Activated T-cell treated with anti-CD3 and anti-CD28 coated beads, Interleukin-2, amount 50 U/mL, for 24 hours (primary cell): ENCODE measurements at places on chromosomes 5 and 9.
A peak's percentile ranks its signal among the peaks of the same experiment; 100 is the strongest.

DNA sequence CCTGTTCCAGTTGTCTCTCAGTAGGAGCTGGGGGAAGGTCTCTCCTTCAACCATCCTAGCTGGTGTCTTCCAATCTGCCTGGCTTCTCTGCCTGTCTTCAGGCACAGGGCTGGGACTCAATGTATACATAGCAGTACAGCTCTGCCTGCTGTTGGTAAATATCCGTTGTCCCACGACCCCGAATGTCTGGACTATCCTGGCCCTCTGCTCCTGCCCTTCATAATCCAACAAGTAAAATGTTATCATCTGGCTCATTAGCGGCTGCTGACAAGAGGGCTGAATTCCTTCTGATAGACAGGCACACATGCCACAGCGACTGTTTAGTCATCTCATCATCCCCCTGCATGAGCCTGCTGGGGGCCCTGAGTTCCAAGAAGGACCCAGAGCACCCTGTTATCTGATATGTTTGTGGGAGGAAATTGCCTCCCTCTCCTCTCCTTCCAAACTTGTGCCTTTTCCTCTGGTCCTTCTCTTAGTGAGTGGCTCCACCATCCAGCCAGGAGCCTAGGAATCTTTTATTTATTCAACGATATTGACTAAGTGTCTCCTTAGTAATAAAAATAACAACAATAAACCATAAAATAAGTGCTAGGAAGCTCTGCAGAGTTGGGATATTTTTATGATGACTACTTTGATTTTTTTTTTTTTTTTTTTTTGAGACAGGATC, 29.5 kb upstream of the TGFBR1 start:
- no peak for DNase-seq
- no peaks in the 10 kb centered on the region for H3K36me3 ChIP-seq
- H3K27ac ChIP-seq, result no peak overlapping the region
- H3K4me3 ChIP-seq, result no peak overlapping the region
- no peaks in the 10 kb centered on the region for H3K27me3 ChIP-seq
- H3K4me1 ChIP-seq, result peaks cover 46% of the 10 kb centered on the region

DNA sequence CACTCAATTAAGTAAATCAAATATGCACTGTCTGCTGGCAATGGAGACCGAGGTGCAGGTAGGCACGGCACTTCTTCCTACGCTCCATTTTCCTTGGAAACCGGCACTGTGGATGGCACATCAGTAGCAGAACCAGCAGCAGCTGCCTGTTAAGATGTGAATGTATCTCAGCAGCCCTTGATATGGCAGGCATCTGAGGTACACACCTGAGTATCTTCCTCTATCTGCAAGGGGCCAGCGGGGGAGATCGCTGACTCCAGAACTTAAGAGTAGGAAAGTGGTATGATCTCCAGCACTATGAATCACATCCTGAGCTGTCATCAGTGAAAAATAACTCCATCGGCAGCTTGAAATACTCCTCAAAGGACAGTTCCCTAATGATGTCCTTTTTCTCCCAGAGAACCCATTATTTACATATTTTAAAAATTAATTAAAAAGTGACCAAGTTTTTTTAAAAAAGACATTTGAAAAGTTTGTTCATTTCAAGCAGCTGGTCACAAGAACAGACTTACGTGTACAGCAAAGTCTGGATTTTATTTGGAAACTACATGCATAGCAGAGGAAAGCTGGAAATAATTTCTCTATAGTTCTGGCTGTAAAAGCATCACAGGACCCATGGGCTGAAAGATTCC, 97.1 kb downstream of the ADAMTS12 start:
- no peak overlapping the region for H3K27ac ChIP-seq
- H3K4me1 ChIP-seq, result no peaks in the 10 kb centered on the region
- peaks cover 4% of the 10 kb centered on the region for H3K27me3 ChIP-seq
- H3K4me3 ChIP-seq, result no peak overlapping the region
- no peaks in the 10 kb centered on the region for H3K36me3 ChIP-seq
- no peak for DNase-seq

- H3K4me1 ChIP-seq, result peaks cover 1% of the 10 kb centered on the region
- no peak overlapping the region for H3K27ac ChIP-seq
- H3K27me3 ChIP-seq, result no peaks in the 10 kb centered on the region
Observed at GRCh38 chr5:81505672-81506071, 111.7 kb upstream of the ACOT12 start.

- H3K27me3 ChIP-seq, result no peaks in the 10 kb centered on the region
- no peak overlapping the region for H3K4me3 ChIP-seq
- no peak overlapping the region for H3K27ac ChIP-seq
- DNase-seq, result no peak
- H3K36me3 ChIP-seq, result peaks cover 72% of the 10 kb centered on the region
- H3K4me1 ChIP-seq, result no peaks in the 10 kb centered on the region
Observed at GRCh38 chr5:75584641-75585040, 26.6 kb upstream of the ANKDD1B start.

DNA sequence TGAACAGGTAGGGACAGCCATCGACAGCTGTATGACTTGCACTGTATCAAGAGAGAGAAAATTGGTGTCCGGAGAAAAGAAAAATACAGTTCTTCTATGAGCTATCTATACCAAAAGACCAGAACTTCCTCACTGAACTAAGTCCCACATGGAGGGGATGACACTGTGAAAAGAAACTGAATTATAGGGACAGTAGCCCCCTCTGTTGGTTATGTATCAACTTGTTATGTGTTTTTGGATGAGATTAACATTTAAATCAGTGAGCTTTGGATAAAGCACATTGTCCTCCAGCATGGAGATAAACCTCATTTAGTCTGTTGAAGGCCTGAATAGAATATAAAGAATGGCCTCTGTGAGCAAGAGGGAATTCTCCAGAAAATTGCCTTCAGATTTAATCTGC, 176.6 kb upstream of the SH3GL2 start:
- H3K4me3 ChIP-seq, result no peak overlapping the region
- no peaks in the 10 kb centered on the region for H3K36me3 ChIP-seq
- no peak overlapping the region for H3K27ac ChIP-seq
- H3K4me1 ChIP-seq, result no peaks in the 10 kb centered on the region
- DNase-seq, result no peak

GRCh38 chr9:7579351-7579750, 220.2 kb downstream of the DMAC1 start:
- H3K4me1 ChIP-seq, result no peaks in the 10 kb centered on the region
- no peak overlapping the region for H3K4me3 ChIP-seq
- H3K36me3 ChIP-seq, result no peaks in the 10 kb centered on the region
- H3K27me3 ChIP-seq, result no peaks in the 10 kb centered on the region
- no peak overlapping the region for H3K27ac ChIP-seq
- DNase-seq, result no peak

DNA sequence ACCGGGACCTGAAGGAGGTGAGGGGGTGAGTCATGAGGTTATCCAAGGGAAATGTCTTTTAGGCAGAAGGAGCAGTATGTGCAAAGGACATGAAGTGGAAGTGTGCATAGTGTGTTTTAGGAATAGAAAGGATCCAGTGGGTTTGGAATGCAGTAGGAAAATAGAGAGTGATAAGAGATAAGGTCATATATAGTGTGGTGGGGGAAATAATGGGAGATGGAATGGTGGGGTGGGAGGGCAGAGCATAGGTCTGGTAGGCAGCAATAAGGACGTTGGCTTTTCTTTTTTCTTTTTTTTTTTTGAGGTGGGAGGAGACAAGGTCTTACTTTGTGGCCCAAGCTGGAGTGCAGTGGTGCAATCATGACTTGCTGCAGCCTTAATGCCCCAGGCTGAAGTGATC, 17.8 kb downstream of the SNX24 start:
- H3K36me3 ChIP-seq, result no peaks in the 10 kb centered on the region
- no peak for DNase-seq
- H3K27ac ChIP-seq, result no peak overlapping the region
- H3K4me3 ChIP-seq, result no peak overlapping the region
- H3K4me1 ChIP-seq, result peaks cover 13% of the 10 kb centered on the region

DNA sequence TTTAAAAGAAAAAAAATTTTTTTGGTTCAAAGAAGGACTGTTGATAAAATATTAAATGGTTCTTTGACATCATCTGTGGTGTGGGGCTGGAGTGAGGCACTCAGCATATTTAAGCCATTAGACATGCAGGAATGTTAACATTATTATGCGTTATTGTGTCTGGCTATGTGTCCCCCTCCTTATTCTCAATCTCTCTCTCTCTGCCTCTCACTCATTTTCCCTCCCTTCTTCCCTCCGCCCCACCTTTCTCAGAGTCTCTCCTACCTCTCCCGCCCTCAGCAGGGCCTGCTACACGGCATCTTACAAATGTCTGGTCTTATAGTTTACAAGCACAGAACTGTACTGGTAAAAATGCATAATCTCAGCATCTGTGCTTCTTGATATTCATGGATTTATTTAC, 287.8 kb upstream of the TMEM161B start:
- H3K4me1 ChIP-seq, result peaks cover 4% of the 10 kb centered on the region
- no peak for DNase-seq
- no peaks in the 10 kb centered on the region for H3K36me3 ChIP-seq
- H3K4me3 ChIP-seq, result no peak overlapping the region
- peaks cover 16% of the 10 kb centered on the region for H3K27me3 ChIP-seq

- no peaks in the 10 kb centered on the region for H3K27me3 ChIP-seq
- no peaks in the 10 kb centered on the region for H3K4me1 ChIP-seq
- H3K4me3 ChIP-seq, result no peak overlapping the region
- H3K36me3 ChIP-seq, result no peaks in the 10 kb centered on the region
- no peak overlapping the region for H3K27ac ChIP-seq
- no peak for DNase-seq
Observed at GRCh38 chr5:96852759-96853158, 23.5 kb upstream of the ERAP2 start.

GRCh38 chr9:8096091-8096490, 296.5 kb upstream of the DMAC1 start:
- H3K4me3 ChIP-seq, result no peak overlapping the region
- no peaks in the 10 kb centered on the region for H3K36me3 ChIP-seq
- no peak overlapping the region for H3K27ac ChIP-seq
- no peaks in the 10 kb centered on the region for H3K27me3 ChIP-seq
- no peaks in the 10 kb centered on the region for H3K4me1 ChIP-seq
- DNase-seq, result no peak

- no peak overlapping the region for H3K27ac ChIP-seq
- H3K4me1 ChIP-seq, result peaks cover under 1% of the 10 kb centered on the region
- DNase-seq, result no peak
- H3K4me3 ChIP-seq, result no peak overlapping the region
Observed at GRCh38 chr5:32254881-32255539, 57.7 kb downstream of the MTMR12 start.

DNA sequence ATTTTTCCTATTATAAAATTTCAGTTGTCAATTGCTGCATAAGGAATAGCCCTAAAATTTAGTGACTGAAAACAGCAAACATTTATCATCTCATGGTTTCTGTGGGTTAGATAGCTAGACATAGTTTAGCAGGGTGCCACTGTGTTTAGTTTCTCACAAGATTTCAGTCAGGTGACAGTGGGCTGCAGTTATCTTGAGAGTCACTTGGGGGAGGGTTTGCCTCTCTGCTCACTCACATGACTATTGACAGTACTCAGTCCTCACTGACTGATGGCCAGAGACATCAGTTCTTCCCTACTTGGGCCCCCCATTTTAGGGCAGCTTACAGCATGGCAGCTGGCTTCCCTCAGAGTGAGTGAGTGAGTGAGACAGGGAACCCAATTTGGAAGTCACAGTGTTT, 42.0 kb downstream of the PBX3 start:
- H3K4me3 ChIP-seq, result no peak overlapping the region
- no peaks in the 10 kb centered on the region for H3K27me3 ChIP-seq
- H3K4me1 ChIP-seq, result peaks cover 26% of the 10 kb centered on the region
- DNase-seq, result no peak
- no peak overlapping the region for H3K27ac ChIP-seq
- H3K36me3 ChIP-seq, result peaks cover 12% of the 10 kb centered on the region

GRCh38 chr5:134140530-134141201, 26.2 kb downstream of the TCF7 start:
- H3K27me3 ChIP-seq, result no peaks in the 10 kb centered on the region
- no peak overlapping the region for H3K4me3 ChIP-seq
- H3K4me1 ChIP-seq, result peaks cover 78% of the 10 kb centered on the region
- peak; percentile 77 for DNase-seq
